ENCODE measurements at places on chromosomes 6 and 20.

DNA sequence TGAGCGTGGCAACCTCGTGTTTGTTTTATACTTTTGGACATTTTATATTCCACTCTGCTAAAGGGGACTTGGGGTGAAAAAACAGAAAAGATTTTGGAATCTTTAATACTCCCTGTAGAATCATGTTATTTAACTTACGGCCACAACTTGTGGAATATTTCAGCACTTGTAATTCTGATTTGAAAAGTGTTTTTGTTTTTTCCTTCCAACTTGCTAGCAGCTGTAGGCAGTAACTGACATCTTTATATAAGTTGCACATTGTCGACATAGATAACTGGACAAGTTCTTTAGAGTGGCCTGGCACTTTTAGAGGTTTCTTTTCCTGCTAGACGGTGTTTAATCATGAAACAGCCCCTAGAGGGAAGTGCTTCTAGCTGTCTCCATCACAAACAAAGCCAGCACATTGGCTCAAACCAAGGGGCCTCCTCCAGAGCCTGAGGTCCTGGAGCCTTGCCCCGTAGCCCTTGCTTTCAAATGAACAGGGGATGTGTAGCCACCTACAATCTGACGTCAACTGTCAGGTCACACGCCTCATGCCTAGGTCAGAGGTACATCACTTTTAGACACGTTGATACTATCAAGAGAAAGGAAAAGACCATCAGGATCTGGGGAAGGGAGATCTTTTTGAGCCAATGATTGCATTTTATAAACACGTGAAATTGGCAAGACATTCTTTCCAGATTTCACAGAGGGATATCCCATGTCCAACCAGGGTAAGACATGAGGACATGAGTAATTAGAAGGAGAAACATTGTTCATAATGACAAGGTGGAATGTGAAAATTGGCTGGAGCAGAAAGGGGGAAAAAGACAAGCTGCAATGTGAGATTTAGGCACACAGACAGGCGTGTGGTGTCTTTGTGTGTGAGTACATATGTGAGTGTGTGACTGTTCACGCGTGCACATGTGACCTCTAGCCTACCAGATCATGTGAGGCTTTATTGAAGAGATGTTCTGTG, 92.1 kb downstream of the TXNDC5 start:
- peak; percentile 27 for DNase-seq

- no peak for DNase-seq
Observed at GRCh38 chr6:47729019-47729418, 30.6 kb downstream of the ADGRF4 start.

GRCh38 chr6:150840185-150840584, 25.3 kb upstream of the MTHFD1L start:
- no peak for DNase-seq

DNA sequence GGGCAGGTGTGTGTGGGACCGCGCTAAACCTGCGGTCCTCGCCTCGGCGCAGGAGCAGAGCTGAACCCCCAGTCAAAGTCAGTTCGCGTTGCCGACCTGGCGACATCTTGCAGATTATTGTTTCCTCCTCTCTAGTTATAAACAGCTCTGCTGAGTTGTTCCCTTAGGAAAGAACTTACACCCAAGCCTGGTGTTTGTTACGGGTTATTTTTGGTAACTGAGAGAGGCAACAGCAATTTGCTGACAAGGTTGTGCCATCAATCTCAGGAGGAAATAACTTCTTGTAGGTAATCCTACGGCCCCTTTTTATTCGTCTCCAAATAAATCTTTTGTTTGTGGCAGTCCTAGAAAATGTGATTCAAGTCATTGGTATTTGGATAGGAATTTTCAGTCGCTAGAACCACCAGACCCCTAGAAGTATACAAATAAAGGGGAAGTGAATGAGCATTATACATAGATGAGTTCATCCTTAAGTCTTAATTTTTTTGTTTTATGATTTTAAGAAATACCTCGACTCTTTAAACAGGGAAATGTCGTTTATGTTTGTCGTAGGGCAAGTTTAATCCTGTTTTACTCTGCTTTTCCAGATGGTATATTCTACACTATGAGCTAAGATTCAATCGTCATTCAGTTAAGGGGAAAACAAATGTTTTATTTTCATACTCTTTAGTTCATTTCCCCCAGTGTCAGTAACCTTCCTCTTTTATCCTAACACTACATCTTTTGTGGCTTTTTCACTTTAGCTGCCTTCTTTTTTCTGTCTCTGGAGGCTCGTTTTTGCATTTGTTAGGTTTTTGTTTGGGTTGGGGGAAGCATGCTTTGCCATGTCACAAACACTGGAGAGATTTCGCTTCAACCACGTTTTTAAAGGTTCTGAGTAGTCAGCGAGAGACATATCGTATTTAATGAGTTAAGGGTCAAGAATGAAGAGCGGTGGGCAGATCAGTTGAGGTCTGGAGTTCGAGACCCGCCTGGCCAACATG, 1.2 kb downstream of the PM20D2 start:
- no peak for DNase-seq

DNA sequence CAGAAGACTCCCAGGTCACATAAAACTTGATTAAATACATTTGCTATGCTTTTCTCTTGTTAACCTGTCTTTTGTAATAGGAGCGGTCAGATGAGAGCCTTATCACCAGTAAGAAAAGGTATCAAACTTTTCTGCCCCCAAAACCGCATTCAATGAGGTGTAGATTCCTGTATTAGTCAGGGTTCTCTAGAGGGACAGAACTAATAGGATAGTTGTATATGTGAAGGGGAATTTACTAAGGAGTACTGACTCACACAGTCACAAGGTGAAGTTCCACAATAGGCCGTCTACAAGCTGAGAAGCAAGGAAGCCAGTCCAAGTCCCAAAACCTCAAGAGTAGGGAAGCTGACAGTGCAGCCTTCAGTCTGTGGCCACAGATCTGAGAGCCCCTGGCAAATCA, 32.7 kb downstream of the PTPRK start:
- DNase-seq = no peak

DNA sequence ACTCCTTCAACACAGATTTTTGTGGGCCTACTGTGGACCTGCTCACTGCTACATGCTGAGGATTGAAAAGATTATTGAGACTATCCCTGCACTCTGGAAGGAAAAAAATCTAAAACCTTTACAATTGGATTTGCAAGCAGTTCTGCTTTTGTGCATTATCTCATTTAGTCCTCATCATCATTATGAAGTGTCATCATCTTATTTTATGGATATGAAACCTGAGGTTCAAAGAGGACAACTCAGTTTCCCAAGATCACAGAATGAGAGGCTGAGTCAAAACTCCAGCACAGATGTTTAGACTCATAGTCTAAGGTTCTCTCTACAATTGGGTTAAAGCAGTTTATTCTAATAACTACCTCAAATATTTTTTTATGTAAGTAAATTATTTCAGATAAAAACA, 160.2 kb upstream of the MARCKS start:
- DNase-seq = no peak

GRCh38 chr6:56310241-56310640, 62.9 kb upstream of the COL21A1 start:
- no peak for DNase-seq

GRCh38 chr6:7652957-7653356, 63.0 kb downstream of the SNRNP48 start:
- DNase-seq = no peak

DNA sequence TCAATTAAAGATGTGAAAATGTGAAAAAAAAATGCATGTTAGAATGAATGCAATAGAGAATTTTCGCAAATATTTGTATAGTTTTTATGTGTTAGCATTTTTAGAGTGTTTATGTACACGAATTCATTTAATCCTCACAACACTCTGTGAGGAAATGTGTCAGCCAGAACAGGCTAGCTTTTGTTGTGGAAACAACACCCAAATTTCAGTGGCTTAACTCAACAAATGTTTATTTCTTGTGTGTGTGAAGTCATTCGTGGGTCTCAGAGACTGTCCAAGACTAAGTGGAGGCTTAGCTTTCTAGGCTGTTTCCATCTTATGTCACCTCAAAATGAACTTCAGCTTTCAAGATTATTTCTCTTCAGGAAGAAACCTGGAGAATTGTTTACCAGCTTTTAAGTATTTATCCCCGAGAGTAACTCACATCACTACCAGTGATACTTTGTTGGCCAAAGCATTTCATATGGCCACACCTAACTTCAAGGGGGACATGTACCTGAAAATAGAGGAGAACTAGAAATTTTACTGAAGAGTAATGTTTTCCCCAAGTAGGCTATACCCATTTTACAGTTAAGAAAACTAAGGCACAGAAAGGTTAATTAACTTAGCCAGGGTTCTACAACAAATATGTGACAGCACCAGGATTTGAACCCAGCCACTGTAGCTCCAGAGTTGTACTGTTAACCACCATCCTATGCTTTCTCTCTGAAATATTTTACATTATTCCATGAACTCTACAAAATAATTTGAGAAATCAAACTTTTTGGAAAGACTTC, 306.1 kb downstream of the QKI start:
- DNase-seq = no peak

- DNase-seq = no peak
Observed at GRCh38 chr20:50118203-50118602, 5.3 kb upstream of the UBE2V1 start.

DNA sequence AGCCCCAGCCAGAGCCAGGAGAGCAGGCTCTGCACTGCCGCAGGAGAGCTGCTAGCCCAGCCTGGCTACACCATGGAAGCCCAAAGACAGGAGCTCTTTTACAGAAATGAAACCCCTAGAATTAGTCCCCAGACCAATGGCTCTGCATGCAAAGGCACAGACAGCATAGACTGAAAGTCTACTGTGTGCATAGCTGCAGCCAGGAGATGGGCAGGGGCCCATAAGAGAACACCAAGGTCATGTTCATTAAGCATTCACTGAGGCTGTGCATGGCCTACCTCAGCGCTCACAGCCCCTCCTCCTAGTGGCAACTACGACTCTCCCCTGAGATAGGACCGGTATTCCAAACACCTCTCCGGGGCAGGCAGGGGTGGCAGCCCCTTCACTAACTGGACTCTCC, 34.9 kb downstream of the SNX5 start:
- DNase-seq = no peak

DNA sequence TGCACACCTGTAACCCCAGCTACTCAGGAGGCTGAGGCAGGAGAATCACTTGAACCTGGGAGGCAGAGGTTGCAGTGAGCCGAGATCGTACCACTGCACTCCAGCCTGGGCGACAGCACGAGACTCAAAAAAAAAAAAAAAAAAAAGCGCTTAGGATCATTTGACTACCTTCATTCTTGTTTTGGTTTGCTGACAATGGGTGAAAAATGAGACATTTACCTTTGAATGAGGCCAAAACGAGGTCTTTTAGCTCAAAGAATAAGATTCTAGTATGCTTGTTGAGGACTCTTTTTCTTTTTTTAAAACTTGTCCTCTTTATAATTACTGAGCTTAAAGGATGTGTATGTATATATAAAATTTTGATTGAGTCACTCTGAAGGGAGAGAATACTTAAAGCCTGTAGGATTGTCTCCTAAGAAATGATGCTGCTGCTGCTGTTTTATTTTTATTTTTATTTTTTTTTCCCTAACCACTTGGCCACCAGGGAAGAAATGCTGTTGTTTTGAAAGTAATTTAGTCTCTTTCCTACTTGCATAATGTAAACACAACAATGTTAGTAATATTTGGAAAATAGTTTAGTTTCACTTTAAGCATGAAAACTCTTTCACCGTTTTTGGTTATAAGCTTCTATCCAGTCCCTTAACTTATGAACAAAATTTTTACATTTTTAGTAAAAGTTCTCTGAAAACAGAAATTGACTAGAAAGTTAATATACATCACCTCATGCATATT, 7.9 kb downstream of the UBR2 start:
- DNase-seq = no peak

DNA sequence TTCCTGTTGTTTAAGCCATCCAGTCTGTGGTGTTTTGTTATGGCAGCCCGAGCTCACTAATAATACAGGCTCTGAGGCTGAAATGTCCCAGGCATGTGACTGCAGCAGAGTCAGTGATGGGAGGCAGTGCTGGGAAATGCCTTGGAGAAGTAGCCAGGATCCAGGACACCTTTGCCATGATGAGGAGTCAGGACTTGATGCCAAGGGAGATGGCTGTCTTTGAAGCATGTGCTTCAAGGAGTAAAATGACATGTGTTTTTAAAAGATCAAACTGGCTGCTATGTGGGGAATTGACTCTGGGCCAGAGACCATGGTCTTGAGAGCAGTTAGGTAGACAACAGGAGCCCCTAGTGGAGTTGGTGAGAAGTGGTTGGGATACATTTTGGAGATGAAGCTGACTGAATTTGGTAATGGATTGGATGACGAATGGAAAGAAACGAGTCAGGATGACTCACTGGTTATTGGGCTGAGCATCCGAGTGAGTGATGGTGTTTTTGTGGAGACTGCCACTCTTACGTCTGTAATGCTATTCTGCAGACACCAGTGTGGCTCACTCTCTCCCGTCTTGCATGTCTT, 322.2 kb downstream of the PLCB1 start:
- DNase-seq = no peak

- peak; percentile 19 for DNase-seq
Observed at GRCh38 chr6:81515562-81516453, 236.7 kb downstream of the TENT5A start.

DNA sequence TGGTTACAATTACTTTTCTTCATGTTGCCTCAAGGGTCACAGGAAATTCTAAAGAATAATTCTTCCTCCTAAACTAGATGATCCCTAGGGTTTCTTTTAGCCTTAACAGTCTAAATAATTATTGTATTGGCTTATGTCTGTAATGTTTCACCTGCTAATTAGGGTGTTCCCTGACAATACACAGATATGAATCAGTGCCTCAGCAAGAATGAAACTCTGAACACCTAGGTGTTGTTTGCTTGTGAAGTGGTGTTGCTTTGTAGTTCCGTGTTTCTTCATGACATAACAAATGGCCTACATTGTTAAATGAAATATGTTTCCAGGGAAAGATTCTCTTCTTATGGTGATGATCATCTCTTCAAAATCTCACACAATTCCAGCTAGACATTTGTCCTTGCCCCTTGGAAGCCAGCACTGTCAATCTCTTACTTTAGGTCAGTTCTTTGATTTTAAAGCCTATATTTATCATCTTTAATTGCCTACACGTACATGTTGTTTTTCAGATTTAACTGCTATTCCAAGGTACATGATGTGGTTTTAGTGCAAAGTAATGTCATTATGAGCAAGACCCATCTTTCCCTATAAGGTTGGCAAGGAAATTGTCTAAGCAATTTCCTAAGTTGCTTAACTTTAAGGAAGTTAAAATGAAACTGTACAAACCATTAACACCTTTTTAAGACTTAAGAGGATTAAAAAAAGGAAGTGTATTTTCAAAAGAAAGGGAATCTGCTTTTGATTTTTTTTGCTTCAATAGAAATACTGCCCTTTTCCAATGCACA, 111.9 kb downstream of the TBC1D7 start:
- DNase-seq = no peak

- no peak for DNase-seq
Observed at GRCh38 chr6:34839666-34840352, 47.9 kb downstream of the BLTP3A start.

DNA sequence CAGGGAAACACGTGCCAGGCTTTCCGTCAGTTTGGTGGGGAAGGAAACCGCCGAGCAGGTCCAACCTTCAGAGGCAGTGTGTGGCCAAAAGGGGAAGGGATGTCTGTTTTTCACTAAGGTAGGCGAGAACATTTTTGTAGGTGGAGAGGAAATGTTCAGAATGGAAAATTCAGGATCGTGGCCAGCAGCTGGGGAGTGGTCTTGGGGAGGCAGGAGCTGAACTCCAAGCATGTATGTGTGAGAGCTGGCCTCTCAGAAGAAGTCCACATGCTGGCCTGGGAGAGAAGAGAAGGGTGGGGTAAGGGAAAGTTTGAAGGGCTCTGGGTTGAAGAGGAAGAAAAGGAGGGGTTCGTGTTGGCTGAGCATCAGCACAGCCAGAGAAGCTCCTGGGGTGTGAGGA, 74.9 kb downstream of the SYNDIG1 start:
- no peak for DNase-seq

Data from uterus (tissue), 4 donors.